ENCODE measurements at places on chromosomes 3 and 15.

- no peak for DNase-seq
These were observed 18.1 kb downstream of the MB21D2 start for GRCh38 chr3:192899540-192899982.

- no peak for DNase-seq
These were observed 58.5 kb downstream of the RPL22L1 start for GRCh38 chr3:170811515-170811914.

GRCh38 chr3:192262001-192262400, 465.3 kb downstream of the FGF12 start:
- DNase-seq = no peak

DNA sequence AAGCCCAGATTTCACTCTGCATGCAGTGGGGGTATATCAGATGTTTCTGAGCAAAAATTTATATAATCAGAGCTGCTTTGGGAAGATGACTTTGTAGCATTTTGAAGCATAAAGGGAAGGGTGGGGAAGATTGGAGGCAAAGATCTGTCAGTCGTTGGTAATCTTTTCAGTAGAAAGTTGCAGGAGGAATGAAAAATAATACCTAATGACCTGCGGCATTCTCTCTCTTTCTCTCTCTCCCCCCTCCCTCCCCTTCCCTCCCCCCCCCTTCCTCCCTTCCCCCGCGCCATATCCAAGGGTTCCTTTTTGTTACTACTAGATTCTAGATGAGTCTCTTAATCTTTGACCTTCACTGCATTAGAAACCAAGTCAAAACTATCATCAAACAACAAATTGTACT, 1.5 kb upstream of the DMXL2 start:
- no peak for DNase-seq

GRCh38 chr3:60064210-60065178, 1014.7 kb upstream of the CFAP20DC start:
- no peak for DNase-seq

DNA sequence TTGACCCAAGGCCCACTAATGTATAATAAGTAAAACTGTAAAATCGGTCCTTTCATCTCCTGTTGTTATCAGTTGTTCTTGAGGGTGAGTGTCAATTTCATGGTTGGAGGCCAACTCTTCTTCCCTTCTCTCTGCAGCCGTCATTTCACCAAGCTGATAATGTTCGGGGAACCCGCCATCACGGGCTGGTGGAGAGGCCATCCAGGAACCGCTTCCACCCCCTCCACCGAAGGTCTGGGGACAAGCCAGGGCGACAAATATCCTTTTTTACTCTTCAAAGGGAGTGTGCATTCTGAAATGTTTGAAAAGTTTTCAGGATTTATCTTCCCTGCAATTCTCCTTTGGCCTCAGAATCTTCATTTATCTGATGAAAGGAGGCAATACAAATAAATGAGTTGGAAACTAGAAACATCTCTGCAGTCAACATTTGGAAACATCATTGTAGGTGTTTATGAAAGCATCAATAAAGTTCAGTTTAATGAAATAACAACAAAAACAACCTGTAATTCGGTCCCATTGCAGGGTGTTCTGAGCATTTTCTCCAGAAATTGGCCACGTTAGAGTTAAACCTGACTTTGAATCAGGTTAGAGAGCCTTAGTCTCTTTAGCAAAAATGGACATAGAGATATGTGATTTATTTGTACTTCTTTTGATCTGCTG, 63.9 kb downstream of the CRTC3 start:
- DNase-seq = no peak

DNA sequence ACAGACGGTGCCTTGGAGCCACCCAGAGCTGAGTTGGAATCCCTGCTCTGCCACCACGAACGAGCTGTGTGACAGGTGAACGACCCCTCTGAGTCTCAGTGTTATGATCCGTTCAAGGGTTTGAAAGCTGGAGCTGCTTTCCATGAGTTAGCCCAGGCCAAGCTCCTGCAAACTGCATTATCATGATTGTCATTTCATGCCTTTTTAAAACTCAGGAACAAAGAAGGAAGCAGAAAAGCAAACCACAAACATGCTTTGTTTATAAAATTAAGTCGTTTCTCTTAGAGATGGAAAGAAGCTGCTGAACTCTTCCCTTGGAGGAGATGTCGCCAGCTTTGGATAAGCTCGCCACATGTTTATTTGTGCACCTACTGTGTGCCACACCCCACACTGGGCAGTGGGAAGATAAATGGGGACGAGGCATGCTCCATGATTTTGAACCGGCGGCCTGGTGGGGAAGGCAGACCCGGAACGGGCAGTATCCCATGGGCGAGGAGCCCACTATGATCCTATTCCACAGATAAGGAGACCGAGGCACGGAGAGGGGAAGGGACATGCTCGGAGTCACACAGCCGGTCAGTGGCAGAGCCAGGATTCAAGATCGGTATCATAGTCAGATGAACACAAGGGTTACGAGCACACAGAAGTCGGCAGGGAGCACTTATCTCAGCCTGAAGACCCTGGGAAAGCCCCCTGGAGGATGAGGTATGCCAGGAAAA, 15.9 kb downstream of the HRH1 start:
- no peak for DNase-seq

- no peak for DNase-seq
These were observed 259.9 kb downstream of the IL20RB start for GRCh38 chr3:137217733-137218132.

DNA sequence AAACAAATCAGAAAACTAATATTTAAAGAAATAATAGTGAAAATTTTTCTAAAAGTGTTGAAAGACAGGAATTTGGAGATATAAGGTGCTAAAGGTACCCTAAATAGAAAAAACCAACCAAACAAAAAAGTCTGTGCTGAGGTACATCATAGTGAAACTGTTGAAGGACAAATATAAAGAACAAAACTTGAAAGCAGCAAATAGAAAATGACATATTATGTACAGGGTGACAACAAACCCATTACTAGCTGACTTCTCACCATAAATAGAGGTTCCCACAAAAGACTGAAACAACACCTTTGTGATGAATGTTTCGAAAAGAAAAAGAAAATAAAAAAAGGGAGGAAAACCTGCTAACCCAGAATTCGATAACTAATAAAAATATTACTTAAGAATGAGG, 502.5 kb upstream of the NECTIN3 start:
- no peak for DNase-seq

- DNase-seq = no peak
These were observed 111.0 kb downstream of the RFTN1 start for GRCh38 chr3:16402451-16402850.

DNA sequence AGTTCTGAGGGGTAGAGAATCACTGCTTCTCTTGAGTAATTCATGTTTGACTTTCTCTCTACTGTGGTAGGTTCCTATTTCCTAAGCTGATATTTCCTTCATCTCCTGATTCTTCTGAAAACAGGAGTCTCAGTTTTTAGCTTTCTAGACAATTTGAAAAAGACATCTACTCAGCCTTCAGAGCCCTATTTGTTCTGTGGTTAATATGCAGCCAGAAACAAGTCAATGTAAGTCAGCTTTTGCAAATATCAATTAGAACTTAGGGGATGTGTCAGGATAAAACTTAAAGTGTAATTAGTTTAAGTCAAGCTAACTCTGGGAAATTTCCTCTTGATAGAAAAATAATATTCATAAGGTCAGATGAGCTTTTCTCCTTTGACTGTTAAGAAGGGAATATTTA, 21.7 kb upstream of the HACD2 start:
- DNase-seq = no peak

- no peak for DNase-seq
These were observed 509.3 kb upstream of the TGFBR2 start for GRCh38 chr3:30097022-30097650.

GRCh38 chr3:175956964-175957363, 1097.8 kb downstream of the NAALADL2 start:
- no peak for DNase-seq

GRCh38 chr15:60130398-60130797, 126.3 kb downstream of the FOXB1 start:
- no peak for DNase-seq

DNA sequence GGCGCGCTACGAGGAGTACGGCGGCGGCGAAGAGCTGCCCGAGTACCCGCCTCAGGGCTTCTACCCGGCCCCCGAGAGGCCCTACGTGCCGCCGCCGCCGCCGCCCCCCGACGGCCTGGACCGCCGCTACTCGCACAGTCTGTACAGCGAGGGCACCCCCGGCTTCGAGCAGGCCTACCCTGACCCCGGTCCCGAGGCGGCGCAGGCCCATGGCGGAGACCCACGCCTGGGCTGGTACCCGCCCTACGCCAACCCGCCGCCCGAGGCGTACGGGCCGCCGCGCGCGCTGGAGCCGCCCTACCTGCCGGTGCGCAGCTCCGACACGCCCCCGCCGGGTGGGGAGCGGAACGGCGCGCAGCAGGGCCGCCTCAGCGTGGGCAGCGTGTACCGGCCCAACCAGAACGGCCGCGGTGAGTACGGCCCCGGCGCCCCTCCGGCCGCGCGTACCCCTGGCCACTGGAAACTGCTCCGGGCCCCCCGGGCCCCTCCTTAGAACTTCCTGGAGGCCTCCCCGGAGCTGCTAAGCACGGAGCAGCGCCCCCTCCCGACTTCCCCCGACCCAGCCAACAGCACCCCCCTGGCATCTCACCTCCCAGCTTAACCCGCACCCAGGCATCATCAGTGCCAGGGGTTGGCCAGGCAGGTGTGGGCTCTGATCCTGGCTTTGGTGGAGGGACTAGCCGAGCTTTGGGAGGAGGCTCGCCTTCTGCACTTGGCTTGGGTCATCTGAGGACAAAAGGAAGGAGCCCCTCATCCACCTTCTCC, 1.4 kb downstream of the LOXL1 start:
- peak; percentile 75 for DNase-seq

DNA sequence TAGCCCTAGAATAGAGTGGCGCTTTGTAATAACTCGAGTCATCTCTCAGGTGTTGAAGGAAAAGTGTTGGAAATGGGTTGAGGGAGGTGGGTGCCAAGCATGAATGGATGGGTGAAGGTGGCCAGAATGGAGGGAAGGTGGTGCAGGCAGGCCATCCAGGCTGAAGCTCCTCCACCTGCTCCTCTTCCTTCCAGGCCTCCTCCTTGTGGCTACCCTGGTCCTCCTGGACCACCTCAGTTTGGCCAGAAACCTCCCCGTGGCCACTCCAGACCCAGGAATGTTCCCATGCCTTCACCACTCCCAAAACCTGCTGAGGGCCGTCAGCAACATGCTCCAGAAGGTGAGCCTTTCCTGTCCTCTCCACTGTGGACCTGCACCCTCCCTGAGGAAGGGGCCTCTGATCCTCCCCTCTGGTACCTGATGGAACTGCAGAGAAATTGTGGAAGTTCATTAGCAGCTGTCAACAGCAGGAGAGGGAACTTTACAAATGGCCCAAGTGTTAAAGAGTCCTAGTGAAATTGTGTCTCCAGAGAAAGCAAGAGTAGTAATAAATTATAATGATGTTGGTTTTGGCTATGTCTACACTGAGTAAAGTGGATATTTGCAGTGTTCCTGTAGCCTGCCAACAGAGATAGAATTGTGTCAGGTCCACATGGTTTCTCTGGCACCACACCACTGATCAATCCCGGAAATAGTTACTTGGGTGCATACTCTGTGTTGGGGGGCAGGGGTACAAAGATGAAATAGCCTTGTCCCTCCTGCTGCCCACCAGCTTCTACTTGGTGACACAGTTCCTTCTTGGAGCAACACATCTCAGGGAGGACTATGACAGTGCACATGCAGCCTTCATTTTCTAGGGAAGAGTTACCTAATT, 1.6 kb downstream of the IL12A start:
- DNase-seq = no peak

DNA sequence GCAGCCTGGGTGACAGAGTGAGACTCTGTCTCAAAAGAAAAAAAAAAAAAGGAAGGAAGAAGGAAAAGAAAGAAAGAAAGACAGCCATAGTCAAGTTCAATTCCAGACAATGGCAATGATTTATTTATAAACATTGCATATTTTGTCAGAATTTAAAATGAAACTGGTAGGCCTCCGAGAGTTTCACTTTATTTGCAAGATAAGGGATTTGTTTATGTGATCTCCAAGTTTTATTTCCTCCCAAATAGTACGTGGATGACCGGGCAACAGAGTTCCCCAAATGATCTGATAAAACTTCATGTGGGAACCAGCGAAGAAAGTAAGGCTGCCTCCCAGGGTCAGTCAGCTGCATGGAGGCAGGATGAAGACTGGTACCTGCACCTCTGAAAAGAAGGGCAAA, 28.6 kb upstream of the MOBP start:
- no peak for DNase-seq

DNA sequence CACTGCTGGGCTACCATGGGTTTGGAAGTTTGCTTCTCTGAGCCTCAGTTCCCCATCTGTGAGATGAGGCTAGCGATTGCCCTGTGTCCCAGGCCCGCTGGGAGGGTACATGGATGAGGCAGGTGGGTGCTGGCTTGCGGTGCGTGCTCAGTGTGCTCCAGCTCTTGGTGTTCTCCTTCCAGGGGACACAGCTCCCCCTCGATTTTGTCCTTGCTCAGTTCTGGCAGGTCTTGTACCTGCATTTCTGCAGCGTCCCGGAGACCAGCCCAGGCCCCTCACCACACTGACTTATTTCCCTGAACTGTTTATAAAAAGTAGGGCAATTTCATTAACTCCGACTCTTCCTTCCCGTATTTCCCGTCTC, 95.4 kb downstream of the TBC1D2B start:
- DNase-seq = no peak

- DNase-seq = no peak
These were observed 21.5 kb upstream of the C2CD4B start for GRCh38 chr15:62186578-62186977.

- no peak for DNase-seq
These were observed 560.8 kb downstream of the FOXP1 start for GRCh38 chr3:71022551-71023335.

DNA sequence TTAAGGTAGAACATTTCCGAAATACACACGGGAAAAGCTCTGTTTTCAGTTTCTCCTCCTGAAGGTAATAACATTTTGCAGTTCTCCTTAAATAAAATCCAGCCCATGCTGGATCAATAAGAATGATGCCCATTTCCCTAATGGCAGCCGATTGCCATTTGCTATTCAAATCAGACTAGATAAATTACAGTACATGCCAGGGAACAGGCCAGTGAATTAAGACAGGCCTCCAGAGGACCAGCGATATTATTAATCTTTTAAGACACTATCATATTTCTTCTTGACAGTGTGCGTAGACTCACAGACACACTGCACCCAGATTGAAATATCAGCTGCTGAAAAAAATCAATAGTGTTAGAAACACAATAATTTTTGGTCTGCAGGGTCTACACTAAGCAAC, 422.3 kb downstream of the TIGIT start:
- no peak for DNase-seq

DNA sequence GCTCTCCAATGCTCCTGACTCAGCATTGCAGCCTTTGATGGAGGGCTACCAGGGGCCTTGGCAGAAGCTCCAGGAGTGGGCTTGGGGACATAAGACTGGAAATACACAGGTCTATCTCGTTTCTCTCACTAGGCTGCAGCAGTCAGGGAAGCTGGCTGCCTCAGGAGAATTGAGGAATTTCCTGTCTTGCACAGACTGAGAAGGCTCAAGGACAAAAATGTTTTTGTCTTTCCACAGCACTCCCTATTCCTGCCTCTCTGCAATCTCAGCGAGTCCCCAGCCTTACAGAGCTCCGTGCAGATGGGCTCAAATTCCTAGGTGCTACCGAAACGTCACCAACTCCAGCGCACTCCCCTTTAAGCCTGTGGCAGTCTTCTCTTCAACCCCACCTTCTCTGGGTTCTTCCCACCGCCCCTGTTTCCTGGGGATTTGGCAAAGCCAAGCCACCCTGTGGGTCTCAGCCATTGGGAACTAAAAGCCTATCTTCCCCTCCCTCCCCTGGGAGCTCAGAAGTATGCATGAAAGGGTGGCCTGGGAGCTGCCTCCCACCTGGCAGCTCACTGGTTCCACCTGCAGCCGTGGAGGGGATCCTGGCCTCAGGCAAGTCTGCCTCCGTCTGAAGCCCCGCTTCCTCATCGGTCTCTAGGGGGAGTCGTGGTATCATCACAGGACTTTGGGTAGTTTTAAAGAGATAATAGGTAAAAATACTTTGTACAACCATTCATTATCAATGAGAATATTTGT, 322.6 kb upstream of the FRG2C start:
- no peak for DNase-seq

All from thyroid gland (tissue), 4 donors.